ENCODE measurements at places on chromosomes 13 and 19.

- no peak for DNase-seq
Measured at GRCh38 chr19:3656073-3656746, 29.6 kb upstream of the CACTIN start.

GRCh38 chr13:48265217-48265815 is 32.3 kb downstream of the ITM2B start:
- no peak for DNase-seq

DNA sequence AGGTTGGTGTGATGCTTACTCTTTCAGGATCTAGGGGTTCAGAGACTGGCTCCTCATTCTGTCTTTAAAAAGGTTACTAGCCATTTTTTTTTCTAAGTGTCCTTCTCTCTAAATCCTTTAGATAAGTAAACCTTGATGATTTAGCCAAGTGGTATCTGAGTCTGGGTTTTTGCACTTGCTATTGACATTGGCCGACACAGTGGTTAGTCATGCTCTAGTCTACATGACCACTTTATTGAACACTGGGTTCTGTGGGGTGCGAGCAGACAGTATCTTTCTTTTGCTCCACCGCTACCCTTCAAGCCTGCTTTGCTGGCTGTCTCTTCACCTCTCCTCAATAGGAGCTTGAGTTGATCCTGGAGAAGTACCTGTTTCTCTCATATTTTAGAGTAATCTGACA is 6.2 kb upstream of the NUP58 start:
- DNase-seq = no peak

GRCh38 chr19:5534787-5535586 is 32.8 kb downstream of the TINCR start:
- no peak for DNase-seq

DNA sequence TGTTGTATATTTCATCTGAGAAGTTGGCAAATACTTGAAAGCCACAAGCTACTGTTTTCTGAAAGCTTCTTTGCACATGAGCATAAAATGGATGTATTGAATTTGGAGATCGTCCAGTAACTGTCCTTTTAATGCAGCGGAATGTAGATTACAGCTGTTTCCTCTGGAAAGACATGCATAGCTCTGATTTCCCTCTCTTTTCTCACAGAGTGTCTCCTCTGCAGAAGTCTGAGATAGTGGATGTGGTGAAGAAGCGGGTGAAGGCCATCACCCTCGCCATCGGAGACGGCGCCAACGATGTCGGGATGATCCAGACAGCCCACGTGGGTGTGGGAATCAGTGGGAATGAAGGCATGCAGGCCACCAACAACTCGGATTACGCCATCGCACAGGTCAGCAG is 283.0 kb downstream of the SHISA2 start:
- no peak for DNase-seq

DNA sequence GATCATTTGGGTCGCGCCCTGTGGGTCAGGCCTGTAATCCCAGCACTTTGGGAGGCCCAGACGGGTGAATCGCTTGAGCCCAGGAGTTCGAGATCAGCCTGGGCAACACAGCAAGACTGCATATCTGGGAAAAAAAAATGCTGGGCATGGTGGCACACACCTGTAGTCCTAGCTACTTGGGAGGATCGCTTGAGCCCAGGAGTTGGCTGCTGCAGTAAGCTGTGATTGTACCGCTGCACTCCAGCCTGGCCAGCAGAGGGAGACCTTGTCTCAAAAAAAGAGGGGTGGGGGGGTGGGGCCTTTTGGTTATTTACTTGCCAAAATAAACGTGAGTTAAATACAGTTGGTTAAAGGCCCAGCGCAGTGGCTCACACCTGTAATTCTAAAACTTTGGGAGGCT is 9.8 kb upstream of the ZNF544 start:
- DNase-seq = no peak

GRCh38 chr19:6313398-6313969 is 19.9 kb downstream of the ACER1 start:
- DNase-seq = no peak

GRCh38 chr13:39108783-39109182 is 70.5 kb downstream of the NHLRC3 start:
- DNase-seq = no peak

GRCh38 chr19:54432144-54432738 is 16.8 kb upstream of the LENG8 start:
- no peak for DNase-seq
